ENCODE measurements at places on chromosomes 5 and 9. TPM values are rescaled to one million over a fixed set of nuclear protein-coding genes. Genes with fewer than 3 reads are reported as not detected.

GRCh38 chr5:57816108-57816507, 333.5 kb upstream of the ACTBL2 start:
- H3K4me1 ChIP-seq = peaks cover 11% of the 10 kb centered on the region
- no peaks in the 10 kb centered on the region for H3K36me3 ChIP-seq
- no peaks in the 10 kb centered on the region for H3K27me3 ChIP-seq
- H3K27ac ChIP-seq = no peak overlapping the region
- no peak for DNase-seq

The SPINK4 gene
- not detected for total RNA-seq

The SAXO1 gene
- not detected for total RNA-seq

DNA sequence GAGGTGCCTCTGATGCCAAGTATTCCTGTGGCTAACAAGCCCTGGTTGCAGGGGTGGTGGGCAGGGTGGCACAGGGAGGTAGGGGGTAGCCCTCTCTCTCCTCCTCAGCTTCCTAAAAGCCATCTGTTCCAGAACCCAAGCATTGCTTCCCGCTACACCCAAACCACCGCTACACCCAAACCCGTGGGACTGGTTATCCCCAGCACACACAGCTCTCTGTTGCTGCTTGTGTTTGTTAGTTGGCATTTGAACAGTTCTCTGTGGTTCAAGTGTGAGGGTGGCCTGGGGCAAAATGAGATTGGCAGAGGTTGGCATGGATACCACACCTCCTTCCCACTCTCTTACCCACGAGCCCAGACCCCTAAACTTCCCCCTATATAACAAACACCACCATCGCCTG, 40.4 kb downstream of the SPARC start:
- peaks cover 8% of the 10 kb centered on the region for H3K4me1 ChIP-seq
- no peak overlapping the region for H3K27ac ChIP-seq
- no peak overlapping the region for H3K4me3 ChIP-seq
- no peaks in the 10 kb centered on the region for H3K36me3 ChIP-seq

GRCh38 chr9:94002316-94003140, 47.4 kb upstream of the BARX1 start:
- H3K4me1 ChIP-seq = no peaks in the 10 kb centered on the region
- no peaks in the 10 kb centered on the region for H3K27me3 ChIP-seq
- no peak overlapping the region for H3K4me3 ChIP-seq
- H3K36me3 ChIP-seq = no peaks in the 10 kb centered on the region
- H3K27ac ChIP-seq = no peak overlapping the region

DNA sequence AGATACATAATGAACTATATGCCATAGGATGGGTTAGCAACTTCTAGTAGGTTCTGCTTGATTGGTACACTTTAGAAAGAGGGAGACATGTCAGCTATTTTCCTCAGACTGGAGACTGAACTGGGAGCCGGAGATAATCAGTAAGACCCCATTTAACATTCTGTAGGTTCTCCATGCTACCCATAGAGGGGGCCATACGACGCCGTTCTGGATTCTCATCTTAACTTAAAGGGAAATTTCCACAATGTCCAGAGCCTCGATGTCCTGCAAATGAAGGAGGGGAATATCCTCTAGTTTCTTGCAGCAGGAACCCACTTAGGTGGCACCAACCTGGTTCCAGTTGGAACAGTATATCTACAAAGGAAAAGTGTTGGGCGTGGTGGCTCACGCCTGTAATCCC, 22.3 kb upstream of the NPM1 start:
- H3K27ac ChIP-seq = no peak overlapping the region
- no peaks in the 10 kb centered on the region for H3K4me1 ChIP-seq
- no peaks in the 10 kb centered on the region for H3K36me3 ChIP-seq

DNA sequence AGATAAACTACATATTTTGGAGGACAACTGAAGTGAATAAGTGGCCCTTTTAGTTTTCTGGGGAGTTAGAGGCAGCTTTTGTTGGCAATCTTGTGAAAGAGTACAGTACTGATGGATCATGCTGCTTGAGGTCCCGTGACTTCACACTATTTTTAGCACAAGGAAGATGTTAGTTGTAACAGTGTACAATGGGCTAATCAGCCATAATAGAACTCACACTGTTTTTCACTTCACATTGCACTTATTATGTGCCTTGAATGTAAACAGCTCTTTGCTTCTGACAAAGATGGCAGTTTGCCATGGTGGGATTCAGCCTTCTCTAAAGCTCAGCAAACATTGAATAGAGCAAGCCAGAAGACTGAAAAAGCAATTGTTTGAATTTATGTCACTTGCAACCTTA, 176.7 kb upstream of the ZNF608 start:
- DNase-seq = no peak
- H3K36me3 ChIP-seq = no peaks in the 10 kb centered on the region
- no peak overlapping the region for H3K4me3 ChIP-seq
- H3K4me1 ChIP-seq = peaks cover 14% of the 10 kb centered on the region

DNA sequence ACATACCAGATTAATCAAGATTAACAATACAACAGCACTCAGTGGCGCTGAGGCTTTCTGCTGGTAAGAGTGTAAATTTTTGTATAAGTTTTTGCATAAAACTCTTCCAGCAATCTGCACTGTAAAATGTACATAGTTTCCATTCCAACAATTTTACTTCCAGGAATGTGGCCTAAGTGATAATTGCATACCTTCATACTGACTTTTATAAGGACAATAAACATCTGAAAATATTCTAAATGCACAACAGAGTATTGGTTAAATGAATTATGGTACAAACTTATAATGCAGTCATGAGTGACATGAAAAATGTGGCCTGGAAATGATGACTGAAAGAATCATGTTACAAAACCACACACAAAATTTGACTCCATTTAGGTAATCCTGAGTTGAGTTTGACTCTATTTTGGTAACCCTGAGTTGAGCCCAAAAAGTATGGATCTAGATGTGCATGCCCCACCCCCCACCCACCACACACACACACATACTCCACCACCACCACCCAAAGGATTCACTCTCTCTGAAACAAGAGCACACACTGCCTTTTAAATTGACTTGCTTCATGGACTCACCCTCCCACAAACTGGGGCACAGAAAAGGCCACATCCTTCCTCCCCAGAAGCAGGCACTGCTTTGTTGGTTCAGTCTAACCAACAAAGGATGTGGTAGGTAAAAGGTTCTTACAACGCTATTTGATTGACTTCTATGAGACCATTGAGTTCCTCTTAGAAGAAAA, 137.6 kb downstream of the SUSD1 start:
- DNase-seq = no peak
- no peak overlapping the region for H3K27ac ChIP-seq
- H3K4me1 ChIP-seq = no peaks in the 10 kb centered on the region

- peaks cover 52% of the 10 kb centered on the region for H3K4me1 ChIP-seq
- H3K36me3 ChIP-seq = no peaks in the 10 kb centered on the region
Observed at GRCh38 chr5:135213466-135214239, 179.6 kb upstream of the PITX1 start.

The ANKRD31 gene
- total RNA-seq = 1.2 TPM

DNA sequence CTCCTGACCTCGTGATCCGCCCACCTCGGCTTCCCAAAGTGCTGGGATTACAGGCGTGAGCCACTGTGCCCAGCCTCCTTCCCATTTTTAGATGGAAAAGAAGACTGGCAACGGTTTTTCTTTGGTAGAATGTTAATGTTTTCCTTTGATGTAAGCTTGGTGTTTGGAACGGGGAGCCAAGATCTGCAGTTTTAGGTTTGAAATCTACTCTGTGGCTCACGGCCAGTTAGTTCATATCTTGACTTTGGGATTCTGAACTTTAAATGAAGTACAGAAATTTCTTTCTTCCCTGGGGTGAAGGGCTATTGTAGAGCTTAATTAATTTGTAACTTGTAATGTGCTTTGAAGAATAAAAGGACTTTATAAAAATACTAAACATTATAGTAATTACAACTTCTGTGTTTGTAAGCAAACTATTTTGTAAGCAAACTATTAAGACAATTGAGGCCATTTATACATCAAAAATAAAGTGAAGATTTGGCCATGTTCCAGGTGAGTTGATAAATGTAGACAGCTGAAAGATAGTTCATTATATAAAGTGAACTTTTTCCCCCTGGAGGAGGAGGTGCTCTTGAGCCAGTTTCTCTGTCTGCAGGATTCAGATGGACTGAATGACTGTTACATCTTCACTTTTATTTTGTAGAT, 117.1 kb upstream of the TUT7 start:
- DNase-seq = no peak
- no peaks in the 10 kb centered on the region for H3K27me3 ChIP-seq
- H3K36me3 ChIP-seq = no peaks in the 10 kb centered on the region
- H3K27ac ChIP-seq = no peak overlapping the region
- H3K4me3 ChIP-seq = no peak overlapping the region
- no peaks in the 10 kb centered on the region for H3K4me1 ChIP-seq

DNA sequence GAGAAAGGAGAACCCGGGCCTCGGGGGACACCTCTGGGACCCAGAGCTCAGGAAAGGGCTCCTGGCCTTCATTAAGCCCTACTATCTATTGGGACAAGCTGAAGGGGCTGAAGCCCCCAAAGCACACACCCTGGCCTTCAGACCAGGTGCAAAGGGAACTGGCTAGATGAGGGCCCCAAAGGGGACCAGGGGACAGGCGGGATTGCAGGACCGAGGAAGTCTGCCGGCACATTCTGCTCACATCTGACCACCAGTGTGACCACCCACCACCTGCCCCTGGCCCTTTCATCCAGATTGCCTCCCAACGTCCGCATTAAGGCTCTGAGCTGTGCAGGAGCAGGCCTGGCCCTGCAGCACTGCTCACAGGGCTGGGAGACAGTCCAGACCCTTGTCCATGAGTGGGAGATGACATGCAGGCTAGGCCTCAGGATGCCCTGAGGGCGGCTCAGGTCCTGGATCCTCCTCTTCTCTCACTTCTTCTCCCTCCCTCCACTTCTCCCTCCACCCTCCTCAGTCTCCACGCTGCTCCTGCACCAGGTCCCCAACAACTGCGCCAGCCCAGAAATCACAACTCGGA, 19.2 kb downstream of the PSD2 start:
- H3K27ac ChIP-seq = no peak overlapping the region
- H3K36me3 ChIP-seq = no peaks in the 10 kb centered on the region
- no peaks in the 10 kb centered on the region for H3K27me3 ChIP-seq
- H3K4me3 ChIP-seq = no peak overlapping the region
- no peak for DNase-seq
- no peaks in the 10 kb centered on the region for H3K4me1 ChIP-seq

DNA sequence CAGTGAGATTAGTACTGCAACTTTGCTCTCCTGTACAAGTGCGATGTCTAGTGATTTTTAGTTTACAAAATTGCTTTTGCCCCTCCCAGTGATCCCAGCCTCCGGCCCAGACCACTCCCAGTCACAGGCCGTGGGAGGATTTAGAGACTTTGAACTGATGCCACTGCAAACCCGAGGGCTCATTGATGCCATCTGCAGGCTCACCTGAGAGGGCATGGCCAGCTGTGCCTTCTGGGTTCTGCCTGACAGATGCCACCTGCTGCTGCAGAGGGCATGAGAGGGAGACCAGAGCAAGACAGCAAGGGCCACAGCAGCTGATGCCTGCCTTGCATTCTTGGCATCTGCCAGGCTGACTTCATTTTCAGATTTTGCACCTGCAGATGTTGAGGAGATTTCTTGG, 593.8 kb downstream of the CDK5RAP2 start:
- H3K4me1 ChIP-seq = no peaks in the 10 kb centered on the region
- H3K27ac ChIP-seq = no peak overlapping the region
- no peaks in the 10 kb centered on the region for H3K36me3 ChIP-seq
- no peak overlapping the region for H3K4me3 ChIP-seq
- no peak for DNase-seq

- H3K27ac ChIP-seq = peak overlapping the region; percentile 13
- H3K27me3 ChIP-seq = no peaks in the 10 kb centered on the region
- H3K4me1 ChIP-seq = peaks cover 13% of the 10 kb centered on the region
Observed at GRCh38 chr9:114894609-114895433, 35.6 kb downstream of the TNFSF8 start.

DNA sequence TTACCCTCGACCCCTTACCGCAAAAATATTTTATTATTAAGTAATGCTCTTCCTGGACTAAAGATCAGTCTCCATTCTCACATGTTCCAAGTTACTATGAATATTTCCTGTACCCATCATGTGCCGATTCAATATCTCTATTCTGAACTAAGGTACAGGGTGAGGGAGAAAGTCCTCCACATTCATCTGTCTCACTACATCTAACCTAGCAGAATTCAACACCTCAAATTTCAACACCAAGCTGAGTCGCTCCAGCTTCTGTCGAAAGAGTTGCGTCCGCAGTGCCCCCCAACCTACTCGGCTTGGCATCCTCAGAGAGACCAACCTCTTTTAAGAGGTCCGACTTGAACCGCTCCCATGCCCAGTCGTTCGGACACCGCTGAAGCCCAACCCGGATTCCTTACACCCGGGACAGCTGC, 1.0 kb downstream of the CERT1 start:
- peak overlapping the region; percentile 67 for H3K4me3 ChIP-seq
- DNase-seq = no peak
- H3K36me3 ChIP-seq = no peaks in the 10 kb centered on the region
